ENCODE measurements at places on chromosomes 1 and 21.
A peak's percentile ranks its signal among the peaks of the same experiment; 100 is the strongest.

- no peak for DNase-seq
Observed at GRCh38 chr1:21251773-21252471, 38.3 kb downstream of the ECE1 start.

- peak; percentile 64 for DNase-seq
Observed at GRCh38 chr1:24201941-24202440, 14.9 kb upstream of the IFNLR1 start.

- no peak for DNase-seq
Observed at GRCh38 chr1:46168477-46168876, 6.4 kb upstream of the TSPAN1 start.

DNA sequence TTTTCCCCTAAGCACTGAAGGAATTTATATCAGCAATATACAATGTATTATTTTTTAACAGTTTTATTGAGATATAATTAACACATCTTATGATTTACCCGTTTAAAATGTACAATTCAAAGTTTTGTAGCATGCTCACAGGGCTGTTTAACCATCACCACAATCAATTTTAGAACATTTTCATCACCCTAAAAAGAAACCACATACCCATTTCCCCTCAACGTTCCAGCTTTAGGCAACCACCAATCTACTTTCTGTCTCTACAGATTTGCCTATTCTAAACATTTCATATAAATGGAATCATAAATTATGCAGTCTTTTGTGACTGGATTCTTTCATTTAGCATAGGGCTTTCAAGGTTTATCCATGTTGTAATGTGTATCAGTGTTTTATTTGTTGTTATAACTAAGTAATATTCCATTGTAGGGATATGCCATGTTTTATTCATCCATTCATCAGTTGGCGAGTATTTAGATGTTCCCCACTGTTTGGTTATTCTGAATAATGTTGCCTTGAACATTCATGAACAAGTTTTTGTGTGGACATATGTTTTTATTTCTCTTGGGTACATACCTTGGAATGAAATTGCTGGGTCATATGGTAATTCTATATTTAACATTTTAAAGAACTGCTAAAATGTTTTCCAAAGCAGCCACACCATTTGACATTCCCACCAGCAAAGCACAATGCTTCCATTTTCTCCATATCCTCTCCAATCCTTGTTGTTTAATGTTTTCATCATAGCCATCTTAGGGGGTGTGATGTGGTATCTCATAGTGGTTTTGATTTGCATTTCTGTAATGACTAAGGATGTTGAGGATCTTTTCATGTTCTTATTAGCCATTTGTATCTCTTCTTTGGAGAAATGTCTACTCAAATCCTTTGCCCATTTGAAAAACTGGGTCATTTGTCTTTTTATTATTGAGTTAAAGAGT is 188.5 kb downstream of the TM2D1 start:
- no peak for DNase-seq

- DNase-seq: no peak
Observed at GRCh38 chr1:107056426-107057196, at the start of gene PRMT6. Gene PRMT6, plus strand, starts transcription at chr1:107056674. Its CDS starts 42 bp downstream, at chr1:107056716.

DNA sequence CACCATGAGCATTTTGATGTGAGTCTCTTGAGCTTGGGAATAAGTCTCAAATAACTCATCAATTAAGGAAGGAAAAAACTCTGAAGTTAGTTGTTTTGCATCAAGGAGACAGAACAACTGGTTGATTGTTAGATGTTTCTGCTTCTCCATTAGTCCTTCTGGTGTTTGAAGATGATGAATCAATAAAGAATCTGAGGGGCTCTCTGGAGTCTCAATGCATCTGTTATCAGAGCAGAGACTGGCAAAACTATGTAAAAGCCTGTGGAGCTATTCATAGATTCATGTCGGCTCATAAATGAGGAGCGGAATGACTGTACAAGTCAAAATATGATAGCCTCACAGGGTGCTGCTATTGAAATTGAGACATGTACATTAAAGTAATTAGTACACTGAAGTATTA is 73.3 kb upstream of the ZC3H11B start:
- DNase-seq: no peak

- DNase-seq: no peak
Observed at GRCh38 chr1:231170875-231171274, 9.0 kb downstream of the TRIM67 start.

All from cerebellar nuclear complex (tissue), 1 donor.